ENCODE measurements at places on chromosomes 11 and 22.
A peak's percentile ranks its signal among the peaks of the same experiment; 100 is the strongest.

GRCh38 chr11:9516113-9516512 lies 55.3 kb downstream of the ZNF143 start:
- no peak for DNase-seq

- DNase-seq: no peak
These were observed 111.9 kb downstream of the EHF start for GRCh38 chr11:34732831-34733230.

DNA sequence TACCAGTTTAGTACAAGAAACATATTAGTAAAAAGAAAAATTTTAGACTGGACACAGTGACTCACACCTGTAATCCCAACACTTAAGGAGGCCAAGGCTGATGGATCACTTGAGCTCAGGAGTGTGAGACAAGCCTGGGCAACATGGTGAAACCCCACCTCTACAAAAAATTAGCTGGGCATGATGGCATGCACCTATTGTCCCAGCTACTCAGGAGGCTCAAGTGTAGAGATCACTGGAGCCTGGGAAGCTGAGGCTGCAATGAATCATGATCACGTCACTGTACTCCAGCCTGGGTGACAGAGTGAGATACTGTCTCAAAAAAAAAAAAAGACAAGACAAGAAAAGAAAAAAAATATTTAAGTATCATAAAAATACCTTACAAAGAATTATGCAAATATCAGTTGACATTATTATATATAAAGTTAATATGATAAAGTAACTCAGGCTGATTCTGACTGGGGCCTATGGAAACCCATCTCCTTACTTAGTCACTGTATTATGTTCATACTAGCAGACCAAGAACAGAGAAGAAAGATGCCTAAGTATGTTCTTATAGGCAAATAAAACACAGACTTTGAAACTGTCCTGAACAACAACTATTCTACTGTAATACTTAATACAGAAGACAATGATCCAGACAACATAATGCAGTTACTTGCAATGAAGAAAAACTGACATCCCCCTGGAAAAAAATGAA lies 27.3 kb downstream of the FAM168A start:
- no peak for DNase-seq

DNA sequence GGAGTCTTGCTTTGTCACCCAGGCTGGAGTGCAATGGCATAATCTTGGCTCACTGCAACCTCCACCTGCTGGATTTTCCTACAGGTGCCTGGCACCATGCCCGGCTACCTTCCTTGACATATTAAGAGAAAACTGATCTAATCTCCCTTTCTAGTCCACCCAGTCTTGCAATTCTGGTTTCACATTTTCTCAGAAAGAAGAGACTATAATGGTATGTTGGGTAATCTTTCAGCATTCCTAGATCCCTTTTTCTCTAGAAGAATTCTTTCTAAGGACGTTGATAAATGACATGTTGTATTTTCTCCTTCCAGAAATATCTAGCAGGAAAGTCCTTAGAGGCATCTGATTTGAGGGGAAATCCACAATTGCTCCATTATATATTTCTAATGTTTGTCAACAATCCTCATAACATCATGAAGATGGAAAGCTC lies 10.4 kb upstream of the HSPA8 start:
- no peak for DNase-seq

- no peak for DNase-seq
These were observed 6.8 kb downstream of the APOL1 start for GRCh38 chr22:36259615-36260300.

GRCh38 chr11:65260756-65261590 lies 789 bp upstream of the POLA2 start:
- no peak for DNase-seq

GRCh38 chr11:46769636-46770221 lies 50.7 kb downstream of the F2 start:
- DNase-seq: no peak

- no peak for DNase-seq
These were observed 104.1 kb downstream of the TRIM44 start for GRCh38 chr11:35766651-35767050.

GRCh38 chr11:119618208-119618909 lies 110.6 kb downstream of the NECTIN1 start:
- no peak for DNase-seq

DNA sequence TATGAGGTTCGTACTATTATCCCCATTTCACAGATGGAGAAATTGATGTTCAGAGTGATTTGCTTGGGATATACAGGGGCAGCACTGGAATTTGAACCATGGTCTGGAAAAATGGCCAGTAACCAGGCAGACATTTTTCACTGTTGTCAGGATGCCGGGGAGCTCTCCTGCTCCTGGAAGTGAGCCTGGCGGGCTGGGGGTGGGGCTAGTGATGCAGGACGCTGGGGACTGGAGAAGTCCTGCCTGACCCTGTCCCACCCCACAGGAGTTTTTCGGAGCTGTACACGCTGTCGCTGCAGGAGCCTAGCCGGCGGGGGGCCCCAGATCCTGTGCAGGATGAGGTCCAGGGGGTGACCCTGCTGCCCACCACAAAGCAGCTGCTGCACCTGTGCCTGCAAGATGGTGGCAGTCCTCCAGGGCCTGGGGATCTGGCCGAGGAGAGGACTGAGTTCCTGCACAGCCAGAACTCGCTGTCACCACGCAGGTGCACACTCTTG lies 11.1 kb downstream of the SIPA1 start:
- no peak for DNase-seq

DNA sequence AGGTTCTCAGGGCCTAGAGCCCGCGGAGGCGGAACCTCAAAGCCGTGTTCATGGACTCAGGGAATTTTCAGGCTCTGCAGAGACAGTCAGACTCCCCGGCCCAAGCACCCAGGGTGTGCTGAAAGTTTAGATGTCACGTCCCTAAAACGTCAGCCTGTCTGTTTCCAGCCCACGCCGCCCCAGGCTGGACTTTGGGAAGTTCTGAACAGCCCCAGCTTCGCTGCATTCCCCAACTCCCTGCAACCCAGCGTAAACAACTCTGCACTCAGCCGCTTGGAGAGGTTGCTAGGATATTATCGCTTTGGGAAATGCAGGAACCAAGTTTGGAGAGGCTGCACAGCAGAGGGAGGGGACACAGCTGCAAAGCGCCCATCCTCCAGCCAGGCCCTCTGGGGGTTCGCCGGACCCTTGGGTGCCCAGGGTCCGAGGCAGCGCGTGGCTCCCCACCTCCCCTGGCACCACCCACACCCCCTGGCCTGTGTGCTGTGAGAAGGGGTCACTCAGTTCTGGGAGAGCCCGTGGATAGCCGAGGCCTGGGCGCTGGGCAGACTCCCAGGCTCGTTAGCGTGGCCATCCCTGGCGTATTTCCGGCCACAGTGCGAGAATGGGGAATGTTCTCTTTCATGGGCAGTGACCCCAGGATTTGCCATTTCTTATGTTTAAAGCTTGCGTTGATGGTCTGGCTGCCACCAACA lies 120.5 kb upstream of the FGF3 start:
- no peak for DNase-seq

DNA sequence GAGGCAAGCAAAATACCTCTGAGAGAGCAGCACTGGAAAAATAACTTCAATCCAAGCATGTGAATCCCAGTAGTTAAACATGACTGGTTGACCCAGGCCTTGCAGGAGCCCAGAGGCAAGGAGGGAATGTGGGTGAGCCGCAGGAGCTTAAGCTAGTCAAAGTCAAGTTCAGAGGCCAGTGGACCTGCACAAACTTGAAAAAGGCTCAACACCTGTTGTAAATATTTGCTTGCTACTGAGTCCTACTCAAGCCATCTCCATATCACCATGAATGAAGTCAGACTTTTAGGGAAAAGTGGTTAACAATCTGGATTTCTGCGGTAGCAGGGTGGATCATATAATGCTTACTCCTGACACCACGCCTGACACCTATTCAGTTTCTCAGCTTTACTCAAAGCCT lies 4.8 kb upstream of the CAT start:
- no peak for DNase-seq

GRCh38 chr11:132977746-132978145 lies 554.6 kb downstream of the OPCML start:
- DNase-seq: no peak

GRCh38 chr11:114058026-114058706 lies 1.3 kb upstream of the ZBTB16 start:
- no peak for DNase-seq

DNA sequence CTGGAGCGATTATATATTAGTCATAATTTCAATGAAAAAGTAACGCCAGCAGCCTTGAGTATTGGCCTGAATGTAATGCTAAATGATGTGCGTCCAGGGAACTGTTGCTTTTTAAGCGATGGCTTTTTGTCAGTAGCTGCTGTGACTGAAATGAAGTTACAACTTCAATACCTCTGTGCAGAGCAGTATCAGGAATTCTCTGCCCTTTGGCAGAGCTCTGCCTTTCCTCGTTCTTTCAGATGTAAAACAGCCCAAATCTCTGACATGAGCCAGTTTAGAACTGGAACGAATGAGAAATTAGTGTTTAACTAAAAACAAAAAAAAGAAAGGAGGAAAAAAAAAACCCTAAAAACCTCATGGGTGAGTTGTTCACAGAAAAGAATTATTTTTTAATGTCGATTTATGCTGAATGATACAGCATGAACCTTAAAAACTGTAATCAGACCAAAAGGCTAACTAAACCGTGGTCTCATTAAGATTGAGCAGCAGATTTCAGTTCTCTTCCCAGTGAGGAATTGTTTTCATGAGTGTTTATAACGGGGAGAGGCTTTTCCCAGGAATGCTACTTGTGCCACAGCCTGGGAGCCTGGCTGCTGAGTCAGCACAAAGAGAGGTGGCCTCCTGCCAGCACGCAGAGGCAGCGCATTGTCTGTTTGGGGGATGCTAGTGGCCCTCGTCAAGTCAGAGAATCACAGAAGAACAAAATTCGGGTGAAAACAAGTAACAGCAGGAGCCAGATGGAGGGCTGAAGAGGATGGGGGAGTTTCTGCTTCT lies 146.2 kb upstream of the RASSF10 start:
- DNase-seq: no peak

- peak; percentile 61 for DNase-seq
These were observed 796 bp downstream of the CHEK1 start for GRCh38 chr11:125625630-125626287.

DNA sequence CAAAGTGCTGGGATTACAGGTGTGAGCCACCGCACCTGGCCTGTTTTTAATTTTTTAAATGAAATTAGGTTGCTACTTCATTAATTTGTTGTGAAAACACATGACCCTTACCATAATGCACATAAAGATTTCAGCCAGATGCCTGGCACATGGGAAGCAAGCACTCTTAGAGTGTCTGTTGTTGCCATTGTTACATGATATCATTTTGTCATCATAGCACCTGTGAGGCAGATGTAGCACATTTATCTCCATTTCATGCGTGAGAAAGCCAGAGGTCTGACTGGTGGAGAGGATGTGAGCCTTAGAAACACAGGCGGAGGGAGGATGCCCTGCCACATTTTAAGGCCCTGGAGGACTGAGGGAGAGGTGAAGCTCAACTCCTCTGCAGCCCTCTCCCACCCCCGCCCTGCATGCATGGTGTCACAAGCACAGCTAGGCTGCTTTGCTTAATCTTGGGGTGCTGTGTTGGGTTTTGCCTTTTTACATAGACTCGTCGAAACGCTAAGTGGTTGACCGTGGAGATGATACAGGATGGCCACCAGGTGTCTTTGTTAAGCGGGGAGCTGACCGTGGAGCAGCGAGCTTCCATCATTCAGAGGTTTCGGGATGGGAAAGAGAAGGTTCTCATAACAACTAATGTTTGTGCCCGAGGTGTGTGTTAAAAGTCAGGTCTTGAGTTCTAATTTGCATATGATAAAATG lies 14.0 kb downstream of the DDX25 start:
- DNase-seq: no peak

GRCh38 chr11:61580271-61580888 lies 496 bp downstream of the SYT7 start:
- DNase-seq: no peak

GRCh38 chr11:86068138-86068871 lies 579 bp downstream of the PICALM start:
- peak; percentile 6 for DNase-seq

DNA sequence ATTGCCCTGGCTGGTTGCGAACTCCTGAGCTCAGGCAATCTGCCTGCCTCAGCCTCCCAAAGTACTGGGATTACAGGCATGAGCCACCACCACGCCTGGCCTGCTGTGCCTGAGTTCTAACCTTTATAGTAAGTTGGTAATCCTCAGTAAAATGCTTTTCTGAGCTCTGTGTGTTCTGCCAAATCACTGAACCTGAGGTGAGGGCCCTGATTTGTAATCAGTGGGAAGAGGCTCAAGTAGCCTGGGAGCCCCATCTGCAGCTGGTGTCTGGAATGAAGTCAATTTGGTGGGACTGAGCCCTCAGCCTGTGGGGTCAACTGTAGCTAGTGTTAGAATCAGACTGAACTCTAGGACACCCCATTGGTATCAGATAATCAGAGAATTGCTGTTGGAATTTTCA lies 72.6 kb upstream of the PARVG start:
- DNase-seq: no peak

DNA sequence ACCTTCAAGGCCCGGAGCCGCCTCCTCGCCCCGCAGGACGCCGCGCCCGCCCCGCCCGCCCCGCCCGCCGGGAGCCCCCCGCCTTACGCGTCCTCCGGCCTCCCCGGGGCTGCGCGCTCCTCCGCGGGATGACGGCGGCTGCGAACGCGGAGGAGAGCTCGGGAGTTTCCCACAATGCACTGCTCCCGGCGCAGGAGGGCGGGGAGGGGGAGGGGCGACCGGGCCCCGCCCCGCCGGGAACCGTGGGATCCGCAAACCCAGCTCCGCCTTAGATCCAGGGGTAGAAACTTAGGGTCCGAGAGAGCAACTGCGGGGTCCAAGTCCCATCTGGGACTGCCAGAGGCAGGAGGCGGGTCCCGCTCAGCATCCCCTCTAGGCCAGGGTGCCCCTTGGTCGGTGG lies at the start of gene CEND1:
Gene CEND1 (minus strand): TSS at position 148 of the 400 bp plus-strand sequence. CDS start 1,514 bp downstream, outside the sequence.
- no peak for DNase-seq

DNA sequence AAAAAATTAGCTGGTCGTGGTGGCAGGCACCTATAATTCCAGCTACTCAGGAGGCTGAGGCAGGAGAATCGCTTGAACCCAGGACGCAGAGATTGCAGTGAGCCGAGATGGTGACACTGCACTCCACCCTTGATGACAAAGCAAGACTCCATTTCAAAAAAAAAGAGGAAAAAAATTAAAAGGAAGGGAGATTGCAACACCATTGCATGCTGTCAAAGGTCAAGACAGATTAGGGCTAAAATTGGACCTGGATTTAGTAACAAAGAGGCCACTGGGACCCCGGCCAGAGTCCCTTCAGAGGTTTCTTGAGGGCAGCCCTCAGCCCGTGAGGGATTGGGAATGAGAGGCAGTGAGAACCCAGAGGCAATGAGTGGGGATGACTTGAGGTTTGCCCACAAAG lies 8.2 kb upstream of the MAFF start:
- DNase-seq: no peak
